Thymus (tissue), 14 donors: ENCODE measurements at places on chromosomes 7 and 10. TPM values are rescaled to one million over a fixed set of nuclear protein-coding genes. Genes with fewer than 3 reads are reported as not detected.

- peaks cover 6% of the 10 kb centered on the region for H3K4me1 ChIP-seq
- H3K27me3 ChIP-seq, result no peaks in the 10 kb centered on the region
- H3K27ac ChIP-seq, result peak overlapping the region; percentile 5
- no peaks in the 10 kb centered on the region for H3K36me3 ChIP-seq
- DNase-seq, result peak; percentile 13
These were observed 5.5 kb upstream of the LAMB4 start for GRCh38 chr7:108135446-108136190.

- no peaks in the 10 kb centered on the region for H3K4me1 ChIP-seq
- no peak overlapping the region for H3K4me3 ChIP-seq
- H3K27ac ChIP-seq, result no peak overlapping the region
- no peaks in the 10 kb centered on the region for H3K36me3 ChIP-seq
- DNase-seq, result no peak
- H3K27me3 ChIP-seq, result no peaks in the 10 kb centered on the region
These were observed 136.7 kb downstream of the NEURL1 start for GRCh38 chr10:103630156-103630555.

- H3K27ac ChIP-seq, result no peak overlapping the region
- H3K27me3 ChIP-seq, result no peaks in the 10 kb centered on the region
- peak; percentile 3 for DNase-seq
- H3K4me3 ChIP-seq, result no peak overlapping the region
- H3K36me3 ChIP-seq, result no peaks in the 10 kb centered on the region
These were observed 14.8 kb downstream of the NPS start for GRCh38 chr10:127563718-127564553.

RADIL gene
- total RNA-seq, result 0.19 TPM

ICA1 gene
- 6.3 TPM for total RNA-seq

OPALIN gene
- under 0.01 TPM for total RNA-seq

APBB1IP gene
- total RNA-seq, result 46.2 TPM

- no peak overlapping the region for H3K27ac ChIP-seq
- H3K4me3 ChIP-seq, result no peak overlapping the region
- H3K27me3 ChIP-seq, result no peaks in the 10 kb centered on the region
- DNase-seq, result no peak
- no peaks in the 10 kb centered on the region for H3K36me3 ChIP-seq
These were observed 96.9 kb upstream of the FAM180A start for GRCh38 chr7:135845415-135846075.

GRCh38 chr7:100210805-100211204 is 8.9 kb upstream of the PVRIG start:
- peaks cover 43% of the 10 kb centered on the region for H3K4me1 ChIP-seq
- no peak for DNase-seq
- peaks cover under 1% of the 10 kb centered on the region for H3K36me3 ChIP-seq
- no peak overlapping the region for H3K4me3 ChIP-seq
- no peaks in the 10 kb centered on the region for H3K27me3 ChIP-seq
- H3K27ac ChIP-seq, result peak overlapping the region; percentile 92

BAMBI gene
- total RNA-seq, result 1.3 TPM

DNA sequence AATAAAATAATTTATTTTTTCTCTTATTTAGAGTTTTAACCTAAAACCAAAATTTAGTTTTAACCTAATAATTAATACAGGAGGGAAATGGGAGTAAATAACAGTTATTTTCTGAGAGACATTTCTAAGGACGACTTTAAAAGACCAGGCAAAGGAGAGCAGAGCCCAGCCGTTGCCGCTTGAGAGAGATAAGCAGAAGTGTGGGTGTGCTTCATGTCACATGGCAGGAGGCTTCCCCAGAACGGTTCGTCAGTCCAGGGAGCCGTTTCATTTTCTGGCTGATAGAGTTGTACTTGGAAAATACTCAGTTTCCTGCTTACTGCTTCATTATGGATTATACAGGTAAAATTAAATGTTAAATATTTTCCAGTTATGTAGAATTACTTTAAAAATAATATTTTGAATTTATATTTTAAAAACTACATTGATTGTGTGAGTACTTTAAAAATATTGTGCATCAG is 61.4 kb downstream of the ST7 start:
- H3K36me3 ChIP-seq, result no peaks in the 10 kb centered on the region
- DNase-seq, result no peak
- peaks cover 16% of the 10 kb centered on the region for H3K4me1 ChIP-seq
- H3K4me3 ChIP-seq, result no peak overlapping the region

SPDYE6 gene
- total RNA-seq, result not detected

DNA sequence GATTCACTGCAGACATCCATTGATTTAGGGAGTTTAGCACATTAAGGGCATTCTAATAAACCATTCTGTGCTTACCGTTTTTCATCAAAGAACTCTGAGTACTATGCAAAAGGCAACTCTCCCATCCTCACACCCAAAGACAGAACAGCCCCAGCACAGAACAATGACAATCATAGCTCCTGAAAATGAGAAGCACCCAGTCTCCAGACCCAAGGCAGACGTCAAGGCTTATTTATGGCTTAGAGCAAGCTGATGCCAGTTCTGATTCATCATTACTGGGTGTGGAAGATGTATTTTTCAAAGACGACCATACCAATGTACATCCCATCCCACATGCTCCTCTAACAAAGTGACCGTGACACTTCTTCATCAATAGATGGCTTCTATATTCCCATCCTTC is 67.6 kb downstream of the OSBPL3 start:
- peaks cover 61% of the 10 kb centered on the region for H3K4me1 ChIP-seq
- DNase-seq, result no peak
- no peak overlapping the region for H3K4me3 ChIP-seq
- H3K27me3 ChIP-seq, result no peaks in the 10 kb centered on the region
- H3K36me3 ChIP-seq, result no peaks in the 10 kb centered on the region

GRCh38 chr10:99412099-99412498 is 18.3 kb downstream of the GOT1 start:
- no peaks in the 10 kb centered on the region for H3K36me3 ChIP-seq
- no peaks in the 10 kb centered on the region for H3K27me3 ChIP-seq
- H3K27ac ChIP-seq, result no peak overlapping the region

- no peak overlapping the region for H3K4me3 ChIP-seq
- no peak overlapping the region for H3K27ac ChIP-seq
- no peaks in the 10 kb centered on the region for H3K36me3 ChIP-seq
These were observed 533.0 kb downstream of the PTPRN2 start for GRCh38 chr7:158054611-158055010.

- no peak for DNase-seq
- H3K4me1 ChIP-seq, result no peaks in the 10 kb centered on the region
These were observed 298.6 kb downstream of the TFEC start for GRCh38 chr7:115731796-115732471.
